ENCODE measurements at places on chromosomes 2 and 18.

DNA sequence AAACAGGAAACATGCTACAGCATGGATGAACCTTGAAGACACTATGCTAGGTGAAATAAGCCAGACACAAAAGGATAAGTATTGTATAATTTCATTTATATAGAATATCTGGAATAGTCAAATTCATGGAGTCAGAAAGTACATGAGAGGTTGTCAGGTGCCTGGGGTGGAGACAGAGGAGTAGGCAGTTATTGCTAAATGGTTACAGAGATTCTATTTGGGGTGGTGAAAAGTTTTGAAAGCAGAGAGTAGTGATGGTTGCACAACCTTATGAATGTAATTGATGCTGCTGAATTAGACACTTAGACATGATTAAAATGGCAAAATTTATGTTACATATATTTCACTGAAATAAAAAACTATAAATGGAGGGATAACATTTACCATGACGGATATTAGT is 197.4 kb downstream of the VAPA start:
- DNase-seq: no peak

DNA sequence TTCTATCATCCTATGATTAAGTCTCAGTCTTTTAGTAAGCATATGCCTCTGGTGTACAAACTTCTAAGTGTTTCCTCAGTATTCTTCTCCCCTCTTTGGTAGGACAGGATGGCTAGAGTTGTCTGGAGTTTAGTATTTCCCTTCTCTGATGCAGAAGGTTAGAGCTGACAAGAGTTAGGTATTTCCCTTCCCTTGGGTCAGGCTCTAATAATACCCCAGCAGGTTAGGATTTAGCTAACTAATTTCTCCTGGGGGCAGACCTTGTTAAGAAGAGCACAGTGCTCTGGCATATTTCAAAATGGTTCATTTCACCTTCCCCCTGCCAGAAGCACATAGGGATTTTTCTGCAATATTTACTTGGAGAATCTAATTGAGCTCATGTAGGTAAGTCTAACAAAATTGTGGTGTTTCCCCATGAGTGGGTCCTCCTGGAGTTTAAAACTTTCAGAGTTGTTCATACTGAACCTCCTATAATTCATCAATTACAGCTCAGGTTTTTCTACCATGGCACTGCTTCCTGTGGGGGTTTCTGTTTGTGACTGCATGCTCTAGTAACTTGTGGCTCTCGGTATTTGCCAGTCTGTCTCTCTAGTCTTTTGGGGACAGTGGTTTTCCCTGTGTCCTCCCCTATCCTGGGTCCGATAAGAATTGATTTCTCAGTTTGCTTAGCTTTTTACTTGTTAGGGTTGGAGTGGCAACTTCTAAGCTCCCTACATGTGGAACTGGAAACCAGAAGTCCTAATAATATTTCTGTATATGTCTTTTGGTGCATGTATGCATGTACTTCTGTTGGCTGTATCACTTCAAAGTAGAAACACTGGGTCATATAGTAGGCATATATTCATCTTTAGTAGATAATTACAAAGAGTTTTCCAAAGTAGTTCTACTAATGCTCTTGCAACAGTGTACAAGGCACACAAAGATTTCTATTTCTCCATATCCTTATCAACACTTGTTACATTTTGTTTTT is 77.7 kb downstream of the GDF7 start:
- DNase-seq: no peak

DNA sequence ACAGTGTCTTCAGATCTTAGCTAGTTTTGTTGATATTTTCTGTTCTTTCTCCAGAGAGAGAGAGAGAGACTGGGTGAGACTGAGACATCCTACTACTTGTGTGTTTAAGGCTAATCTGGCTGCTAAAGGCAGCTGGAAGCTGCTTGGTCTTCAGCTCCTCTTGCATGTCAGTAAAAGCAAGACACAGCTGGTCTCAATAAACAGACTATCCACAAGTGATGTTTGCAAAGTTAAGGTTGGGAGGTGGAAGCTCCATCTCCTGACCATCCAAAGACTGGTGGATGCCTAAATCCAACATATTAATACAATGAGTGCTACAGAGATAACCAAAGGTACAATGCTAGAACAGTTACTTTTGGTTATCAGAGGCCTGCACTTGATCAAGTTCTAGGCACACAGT is 17.8 kb downstream of the ERFE start:
- no peak for DNase-seq

DNA sequence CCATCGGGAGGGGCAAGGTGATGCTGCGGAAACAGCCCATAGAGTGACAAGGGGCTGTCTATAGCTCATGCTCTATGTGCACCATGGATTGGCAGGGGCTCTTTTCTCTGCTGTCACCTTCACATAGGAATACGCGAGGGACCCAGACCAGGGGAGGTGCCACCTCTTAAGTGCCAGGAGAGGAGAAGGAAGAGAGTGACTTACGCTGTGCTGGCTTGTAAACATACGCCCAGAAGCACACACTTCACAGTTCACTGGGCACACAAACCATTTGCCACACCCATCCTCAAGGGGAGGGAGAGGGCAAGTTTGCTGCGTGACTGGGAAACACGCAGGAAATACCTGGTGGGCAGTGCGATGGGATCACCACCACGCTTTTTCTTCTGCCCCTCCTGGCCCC is 65.1 kb upstream of the GPR45 start:
- no peak for DNase-seq

DNA sequence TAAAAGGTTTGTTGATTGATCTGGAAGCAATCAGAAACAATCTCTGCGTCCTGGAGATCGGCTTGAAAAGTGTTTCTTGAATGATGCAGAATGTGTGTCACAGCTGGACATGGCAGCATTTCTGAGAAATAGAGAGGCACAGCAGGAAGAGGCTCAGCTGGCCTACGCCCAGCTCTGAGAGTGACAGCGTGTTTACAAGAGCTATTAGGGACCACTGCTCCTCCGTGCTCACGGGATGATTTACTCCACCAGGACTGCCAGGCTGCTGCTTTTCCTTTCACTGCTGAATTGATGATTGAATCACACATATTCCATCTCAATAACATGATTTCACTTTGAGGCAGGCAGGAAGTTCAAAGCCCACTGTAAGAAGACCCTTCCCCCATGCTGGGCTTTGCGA is 62.8 kb downstream of the GALNT14 start:
- no peak for DNase-seq

GRCh38 chr2:188976545-188977268 is 2.5 kb downstream of the COL3A1 start:
- DNase-seq: no peak

DNA sequence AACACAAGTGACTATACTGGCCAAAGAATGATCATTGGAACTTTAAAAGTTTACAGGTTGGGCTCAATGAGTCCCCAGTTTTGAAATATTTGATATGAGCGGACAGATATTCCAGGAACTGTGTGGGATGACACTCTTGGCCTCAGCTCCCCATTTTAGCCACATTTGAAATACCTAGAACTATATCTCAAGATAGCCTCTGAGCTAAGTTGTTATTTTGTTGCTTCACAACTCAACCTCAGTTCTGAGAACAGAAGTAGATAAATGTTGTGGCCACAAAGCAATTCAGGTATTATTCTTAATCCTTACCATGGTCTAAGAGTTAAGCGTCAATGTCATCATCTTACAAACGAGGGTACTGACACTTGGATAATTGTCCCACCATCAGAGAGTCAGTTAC is 172.2 kb upstream of the SETBP1 start:
- no peak for DNase-seq

GRCh38 chr2:201496785-201497184 is 45.2 kb downstream of the STRADB start:
- no peak for DNase-seq

- DNase-seq: no peak
Measured at GRCh38 chr2:170336916-170337315, 159.0 kb downstream of the MYO3B start.

- no peak for DNase-seq
Measured at GRCh38 chr2:174553811-174554493, 43.7 kb downstream of the WIPF1 start.

DNA sequence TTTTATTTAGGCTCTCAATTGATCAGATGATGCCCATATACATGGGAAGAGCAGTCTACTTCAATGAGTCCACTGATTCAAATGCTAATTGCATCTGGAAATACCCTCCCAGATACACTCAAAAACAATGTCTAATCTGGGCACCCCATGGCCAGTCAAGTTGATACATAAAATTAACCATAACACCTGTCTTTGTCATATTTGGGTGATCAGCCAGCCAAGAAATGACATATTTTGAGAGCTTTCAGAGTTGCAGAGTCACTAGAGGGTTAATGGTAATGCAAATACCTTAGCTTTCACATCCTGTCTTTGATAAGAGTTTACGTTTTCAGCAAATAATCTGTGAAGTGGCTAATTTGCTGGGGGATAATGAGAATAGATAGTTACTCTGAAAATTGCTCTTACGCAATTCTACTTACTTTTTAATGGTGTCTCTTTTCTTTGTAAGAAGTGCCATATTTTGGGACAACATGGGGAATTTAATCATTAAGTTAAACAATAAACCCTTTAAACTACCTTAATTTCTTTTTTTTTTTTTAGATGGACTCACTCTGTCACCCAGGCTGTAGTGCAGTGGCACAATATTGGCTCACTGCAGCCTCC is 49.1 kb downstream of the CCDC195 start:
- DNase-seq: no peak

DNA sequence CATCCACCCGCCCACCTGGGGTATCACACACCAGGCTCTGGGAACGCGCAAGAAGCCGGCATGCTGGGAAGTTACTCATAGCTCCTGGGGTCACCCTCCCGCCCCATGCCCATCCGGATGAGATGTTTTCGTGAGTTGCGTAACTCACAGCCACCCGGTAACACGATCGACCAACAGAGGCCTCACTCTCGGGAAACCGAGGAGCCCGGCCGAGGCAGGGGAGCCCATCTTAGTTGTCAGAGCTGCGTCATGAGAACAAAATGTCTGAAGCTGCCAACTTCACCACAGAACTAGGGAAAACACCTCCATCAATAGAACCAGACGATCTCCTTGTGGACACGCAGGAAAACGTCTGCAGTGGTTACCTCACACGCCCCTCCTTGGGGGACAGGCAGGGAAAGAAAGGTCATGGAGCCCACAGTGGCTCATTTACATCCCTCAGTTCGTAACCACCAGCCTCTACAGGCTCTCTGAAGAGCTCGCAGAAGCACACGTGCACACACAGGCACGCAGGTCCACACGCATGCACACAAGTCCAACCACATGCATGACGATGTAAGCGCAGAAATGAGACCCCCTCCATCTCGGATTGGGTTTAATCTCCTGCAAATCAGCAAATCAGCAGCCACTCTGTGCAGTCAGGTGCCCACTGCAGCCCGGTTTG is 26.2 kb downstream of the ADI1 start:
- no peak for DNase-seq

- DNase-seq: no peak
Measured at GRCh38 chr2:236282406-236282805, 18.2 kb upstream of the ASB18 start.

DNA sequence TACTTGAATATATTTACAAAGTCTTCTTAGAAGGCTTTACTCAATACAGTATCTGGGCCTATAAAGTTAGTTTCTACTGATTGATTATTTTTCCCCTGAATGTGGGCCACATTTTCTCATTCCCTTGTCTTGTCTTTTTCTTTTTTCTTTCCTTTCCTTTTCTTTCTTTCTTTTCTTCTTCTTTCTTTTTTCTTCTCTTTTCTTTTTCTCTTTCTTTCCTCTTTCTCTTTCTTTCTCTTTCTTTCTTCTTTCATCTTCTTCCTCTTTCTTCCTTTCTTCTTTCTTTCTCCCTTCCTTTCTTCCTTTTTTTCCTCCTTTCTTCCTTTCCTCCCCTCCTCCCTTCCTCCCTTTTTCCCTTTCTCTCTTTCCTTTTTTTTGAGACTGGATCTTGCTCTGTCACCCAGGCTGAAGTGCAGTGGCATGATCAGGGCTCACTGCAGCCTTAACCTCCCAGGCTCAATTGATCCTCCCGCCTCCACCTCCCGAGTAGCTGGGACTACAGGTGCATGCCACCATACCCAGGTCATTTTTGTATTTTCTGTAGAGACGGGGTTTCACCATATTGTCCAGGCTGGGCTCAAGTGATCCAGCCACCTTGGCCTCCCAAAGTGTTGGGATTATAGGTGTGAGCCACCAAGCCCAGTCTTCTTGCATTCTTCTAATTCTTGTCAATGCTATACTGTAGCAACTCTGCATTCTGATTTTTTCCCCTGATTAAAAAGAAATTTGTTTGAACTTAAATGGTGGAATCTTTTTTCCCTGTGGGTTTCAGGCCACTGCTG is 133.1 kb upstream of the FBXO11 start:
- no peak for DNase-seq

- no peak for DNase-seq
Measured at GRCh38 chr2:41691561-41691960, 356.3 kb upstream of the PKDCC start.

DNA sequence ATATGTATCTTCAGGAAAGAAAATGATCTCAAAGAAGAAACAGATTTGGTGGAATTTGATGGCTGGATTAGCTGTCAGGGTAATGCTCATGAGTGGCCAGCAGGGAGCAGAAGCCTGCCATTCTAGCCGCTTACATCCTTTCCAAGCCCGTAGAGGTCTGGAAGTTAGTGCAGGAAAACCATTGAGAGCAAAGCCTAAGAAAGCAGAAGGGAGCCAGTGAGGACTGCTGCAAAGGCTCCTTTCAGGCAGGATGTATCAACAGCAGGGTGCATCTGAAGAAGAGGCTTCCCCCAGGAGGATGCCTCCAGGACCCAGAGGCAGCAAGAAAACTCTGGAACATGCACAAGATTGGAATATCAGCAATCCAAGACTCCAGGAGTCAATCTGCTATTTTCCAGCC is 22.9 kb upstream of the LBH start:
- DNase-seq: no peak

DNA sequence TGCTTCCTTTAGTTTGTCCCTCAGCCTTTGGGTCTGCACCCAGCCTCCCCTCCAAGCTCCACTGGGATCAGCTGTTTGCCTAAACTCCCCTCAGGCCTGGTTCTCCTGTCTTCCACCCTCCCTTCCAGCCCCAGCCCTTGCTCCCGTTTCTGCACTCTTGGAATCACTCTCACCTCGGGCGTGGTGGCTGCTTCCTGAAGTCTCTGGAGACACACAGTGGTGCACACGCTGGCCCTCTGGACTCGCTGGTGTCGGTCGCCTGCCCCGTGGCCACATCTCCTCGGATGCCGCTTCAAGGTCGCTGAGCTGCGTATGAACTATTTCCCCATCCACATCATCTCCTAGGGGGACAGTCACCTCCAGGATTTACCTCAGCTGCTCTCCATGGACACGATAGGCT is 46.3 kb downstream of the PSMG2 start:
- no peak for DNase-seq

GRCh38 chr2:118549503-118549902 is 297.9 kb downstream of the EN1 start:
- no peak for DNase-seq

- peak; percentile 68 for DNase-seq
Measured at GRCh38 chr2:178112202-178113152, at the start of gene RBM45. Gene RBM45, plus strand, starts transcription at chr2:178112437. Its CDS starts 110 bp downstream, at chr2:178112547.

- DNase-seq: no peak
Measured at GRCh38 chr2:180655842-180656454, 324.5 kb upstream of the UBE2E3 start.

DNA sequence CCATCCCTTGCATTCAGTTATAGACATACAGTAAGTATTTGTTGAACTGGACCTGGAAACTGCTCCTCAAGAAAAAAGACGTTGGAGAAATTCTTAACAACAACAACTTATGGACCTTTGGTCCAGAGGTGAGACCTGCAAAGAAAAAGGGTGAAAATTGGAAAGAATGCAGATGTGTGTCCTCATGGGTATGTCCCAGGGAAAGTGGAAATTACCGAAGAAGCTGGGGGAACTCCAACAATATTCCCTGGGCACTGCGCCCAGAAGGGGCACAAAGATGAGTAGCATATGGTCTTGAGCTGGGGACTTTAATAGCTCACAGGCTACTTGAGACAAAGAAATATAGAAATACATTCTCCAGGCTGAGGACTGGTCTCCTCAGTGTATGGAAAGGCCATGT is 35.5 kb upstream of the YWHAQ start:
- no peak for DNase-seq
